Right ventricle myocardium superior (tissue), 1 donor: ENCODE measurements at places on chromosomes 7 and 10. TPM values are rescaled to one million over a fixed set of nuclear protein-coding genes. Genes with fewer than 3 reads are reported as not detected.

DNA sequence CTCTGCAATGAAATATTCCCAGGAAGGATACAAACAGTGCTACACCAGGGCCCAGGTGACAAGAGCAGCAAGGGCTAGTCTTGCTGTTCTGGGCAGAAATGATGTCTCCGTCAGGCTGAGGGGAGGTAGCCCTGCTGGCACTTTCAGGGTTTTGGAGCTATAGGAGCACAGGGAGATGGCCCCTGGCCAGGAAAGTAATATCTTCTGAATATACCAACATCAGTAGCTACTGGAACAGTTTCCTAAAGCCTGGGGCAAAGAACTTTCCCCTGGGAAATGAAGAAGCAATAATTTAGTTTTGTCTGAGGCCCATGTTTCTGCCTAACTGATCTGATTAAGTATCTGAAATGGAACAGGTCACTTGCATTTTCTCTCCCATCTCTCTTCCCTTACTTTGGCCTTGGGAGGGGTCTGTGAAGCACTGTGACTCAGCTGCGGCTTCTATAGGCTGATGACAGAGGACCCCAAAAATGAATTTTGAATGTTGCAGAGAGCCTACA is 489.1 kb upstream of the PODXL start:
- no peak for DNase-seq

DNA sequence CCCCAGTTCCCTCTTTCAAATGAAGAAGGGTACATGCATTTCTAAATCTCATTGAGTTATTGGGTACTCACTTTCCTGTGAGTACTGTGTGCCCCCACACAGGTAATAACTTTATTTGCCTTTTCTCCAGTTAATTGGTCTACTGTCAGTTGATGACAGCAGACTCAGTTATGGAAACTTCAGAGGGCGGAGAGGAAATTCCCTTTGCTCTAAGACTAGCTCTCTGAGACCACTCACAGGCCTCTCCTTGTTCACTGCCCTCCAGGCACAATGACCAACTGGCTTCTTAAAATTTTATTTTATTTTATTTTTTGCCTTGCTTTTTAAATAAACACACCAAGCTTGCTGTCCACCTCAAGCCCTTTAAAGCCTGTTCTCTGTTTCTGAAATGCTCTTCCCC is 235.8 kb upstream of the AOAH start:
- DNase-seq, result no peak

GRCh38 chr7:155377071-155377837 is 79.6 kb downstream of the INSIG1 start:
- DNase-seq, result no peak

The MMRN2 gene
- total RNA-seq, result 33.5 TPM

DNA sequence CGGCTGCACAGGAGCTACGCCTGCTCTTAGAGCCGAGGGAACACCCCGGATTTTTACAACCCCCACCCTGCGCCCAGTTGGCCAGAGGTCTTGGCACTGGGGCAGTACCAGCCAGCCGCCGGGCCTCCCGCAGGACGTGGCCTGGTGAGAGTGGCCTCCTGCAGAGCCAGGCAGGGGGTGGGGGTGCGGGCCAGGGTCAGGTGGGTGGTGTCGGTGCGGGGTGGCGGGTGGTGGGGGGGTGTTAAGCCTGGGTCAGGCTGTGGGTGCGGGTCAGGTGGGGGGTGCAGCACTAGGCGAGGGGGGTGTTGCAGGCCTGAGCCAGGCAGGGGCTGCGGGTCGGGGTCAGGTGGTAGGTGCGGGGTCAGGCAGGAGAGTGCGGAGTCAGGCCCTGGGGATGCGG is 647 bp downstream of the ECHS1 start:
- no peak for DNase-seq

DNA sequence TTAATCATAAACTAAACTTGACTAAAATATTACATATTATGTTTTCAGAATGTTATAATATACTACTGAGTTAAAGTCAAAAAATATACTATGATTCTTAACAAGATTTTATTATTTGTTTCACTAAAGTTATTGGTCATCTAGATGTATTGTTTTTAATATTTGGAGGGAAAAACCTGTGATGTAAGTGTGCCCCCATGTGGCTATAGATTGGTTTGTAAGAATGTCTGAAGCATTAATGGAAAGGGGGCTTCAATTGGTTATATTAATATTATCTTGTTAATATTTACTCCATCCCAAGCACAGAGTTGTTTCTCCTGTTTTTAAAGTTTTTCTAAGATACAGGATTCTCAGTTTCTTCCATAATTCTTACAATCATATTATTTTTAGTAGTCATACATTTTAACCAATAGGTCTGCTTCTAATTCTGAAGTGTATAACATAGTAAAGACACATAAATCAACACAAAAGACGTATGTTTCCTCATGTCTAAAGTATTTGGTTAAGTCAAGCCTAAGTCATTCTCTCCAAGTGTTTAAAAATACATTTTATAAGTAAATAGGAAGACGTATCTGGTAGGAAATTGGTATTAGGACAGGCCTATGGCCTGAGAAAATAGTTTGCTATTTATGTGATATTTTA is 58.0 kb downstream of the GNAT3 start:
- DNase-seq, result no peak

DNA sequence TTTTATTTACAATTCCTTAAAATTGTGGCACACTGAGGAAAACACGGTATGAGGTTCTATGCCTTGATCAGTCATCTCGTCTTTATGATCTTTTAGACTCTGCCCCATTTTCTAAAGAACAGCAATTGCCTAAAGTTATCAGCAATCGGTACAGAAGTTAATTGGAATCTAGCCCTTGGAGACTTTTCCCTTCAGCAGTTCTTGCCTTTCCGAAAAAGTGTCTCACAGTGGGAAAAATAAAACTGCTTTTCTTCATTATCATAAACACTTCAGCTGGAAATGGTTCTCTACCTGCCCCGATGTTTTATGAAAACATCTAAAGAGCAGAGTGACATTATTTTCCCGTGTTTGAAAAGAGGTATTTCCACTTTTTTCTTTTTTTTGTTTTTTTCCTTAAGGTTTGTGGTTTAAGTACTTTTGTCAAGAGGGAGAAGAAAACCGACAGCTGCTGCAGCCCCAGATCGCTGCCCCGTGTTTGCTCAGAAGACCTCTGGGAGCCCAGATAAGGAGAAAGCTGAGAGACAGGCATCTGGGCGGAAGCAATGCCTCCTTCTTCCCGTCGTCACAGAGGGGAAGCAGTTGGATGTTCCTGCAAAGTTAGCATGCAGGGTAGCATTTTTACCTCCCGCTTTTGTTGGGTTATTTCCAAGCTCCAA is 149.7 kb downstream of the FRMD4A start:
- DNase-seq, result no peak

DNA sequence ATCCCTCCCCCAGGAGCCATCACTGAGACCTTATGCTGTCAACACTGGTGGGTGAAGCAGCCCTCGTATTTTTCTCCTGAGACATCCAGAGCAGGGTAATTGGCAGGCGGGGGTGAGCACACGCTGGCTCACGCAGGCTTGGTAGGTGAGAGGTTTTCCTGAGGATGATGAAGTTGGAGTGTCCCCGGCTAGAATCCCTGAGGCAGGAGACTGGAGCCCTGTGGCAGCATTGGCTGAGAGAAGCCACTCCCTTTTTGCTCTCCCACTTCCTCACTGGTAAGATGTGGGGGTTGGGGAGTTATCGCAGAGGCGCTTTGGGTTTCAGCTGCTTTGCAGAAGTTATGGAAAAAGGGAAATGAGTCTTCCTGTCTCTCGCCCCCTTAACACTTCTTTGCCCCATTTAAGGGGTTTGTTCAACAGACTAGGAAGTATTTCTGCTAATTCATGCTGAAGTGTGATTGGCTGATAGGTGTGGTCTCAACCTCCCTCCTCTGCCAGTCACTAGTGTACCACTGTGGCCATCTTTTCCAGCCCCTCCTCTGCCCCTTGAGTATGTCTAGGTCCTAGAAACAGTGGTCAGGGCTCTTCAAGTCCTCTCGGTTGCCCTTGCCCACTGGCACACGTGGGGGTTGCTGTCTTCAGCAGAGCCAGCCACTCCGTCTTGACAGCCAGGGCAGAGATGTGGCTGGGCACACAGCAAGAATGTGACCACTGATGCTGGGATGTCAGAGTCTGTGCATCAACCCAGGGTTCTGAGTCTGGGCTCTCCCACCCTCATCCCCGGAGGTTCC is 5.7 kb downstream of the ARPC1B start:
- DNase-seq, result no peak

DNA sequence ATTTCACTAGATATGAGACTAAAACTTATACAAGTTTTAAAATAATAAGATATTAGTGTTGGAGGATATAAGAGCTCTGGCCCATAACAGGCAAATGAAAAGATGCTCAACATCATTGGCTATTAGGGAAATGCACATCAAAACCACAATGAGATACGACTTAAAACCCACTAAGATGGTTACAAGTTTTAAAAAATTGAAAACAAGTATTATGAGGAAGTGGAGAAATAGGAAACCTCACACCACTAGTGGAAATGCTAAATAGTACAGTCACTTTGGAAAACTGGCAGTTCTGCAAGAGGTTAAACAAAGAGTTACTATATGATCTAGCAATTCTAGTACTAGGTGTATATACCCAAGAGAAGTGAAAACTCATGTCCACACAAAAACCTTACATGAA is 17.2 kb downstream of the PANK1 start:
- DNase-seq, result no peak

DNA sequence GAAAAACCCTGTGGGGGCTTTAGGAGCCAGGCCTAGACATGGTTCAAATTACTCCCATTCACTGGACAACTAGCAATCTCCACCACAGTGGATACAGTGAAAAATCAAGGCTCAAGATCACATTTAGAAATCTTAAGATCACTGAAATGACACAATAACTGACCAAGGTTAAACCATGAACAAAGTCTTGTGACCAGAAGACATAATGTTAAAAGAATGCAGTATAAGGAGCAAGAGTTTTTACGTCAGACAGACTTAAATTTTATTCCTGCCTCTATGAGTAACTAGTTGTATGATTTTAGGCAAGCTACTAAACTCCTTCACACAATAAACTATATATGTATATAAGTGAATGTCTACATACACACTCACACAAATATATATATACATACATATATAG is 68.5 kb downstream of the MICU1 start:
- DNase-seq, result no peak

The ARMC3 gene
- total RNA-seq, result not detected

- no peak for DNase-seq
Measured at GRCh38 chr10:6701289-6701688, 121.2 kb upstream of the PRKCQ start.

GRCh38 chr10:16656895-16657294 is 135.2 kb upstream of the C1QL3 start:
- no peak for DNase-seq

GRCh38 chr10:104311184-104311720 is 27.0 kb downstream of the ITPRIP start:
- DNase-seq, result no peak

The EEPD1 gene
- total RNA-seq, result 10.0 TPM
